ENCODE measurements at places on chromosomes 2 and 18.

GRCh38 chr2:134728163-134728562 lies 9.4 kb upstream of the TMEM163 start:
- DNase-seq: no peak

DNA sequence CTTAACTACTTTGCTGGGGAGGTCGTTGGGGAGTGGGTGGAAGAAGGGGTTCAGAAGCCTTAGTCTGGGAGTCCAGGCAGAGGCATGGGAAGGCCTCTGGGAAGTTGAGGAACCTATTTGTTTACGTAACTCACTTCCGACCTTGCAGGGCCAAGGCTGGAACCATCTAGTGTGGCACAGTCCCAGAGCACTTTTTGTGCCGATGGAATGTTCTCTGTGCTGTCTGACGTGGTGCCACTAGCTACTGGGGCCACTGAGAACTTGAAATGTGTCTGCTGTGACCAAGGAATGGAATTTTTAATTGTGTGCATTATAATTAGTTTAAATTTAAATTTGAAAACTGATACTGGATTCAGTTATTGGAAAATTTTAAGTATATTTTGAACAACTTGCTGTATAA lies 139.7 kb downstream of the FAM161A start:
- DNase-seq: no peak

DNA sequence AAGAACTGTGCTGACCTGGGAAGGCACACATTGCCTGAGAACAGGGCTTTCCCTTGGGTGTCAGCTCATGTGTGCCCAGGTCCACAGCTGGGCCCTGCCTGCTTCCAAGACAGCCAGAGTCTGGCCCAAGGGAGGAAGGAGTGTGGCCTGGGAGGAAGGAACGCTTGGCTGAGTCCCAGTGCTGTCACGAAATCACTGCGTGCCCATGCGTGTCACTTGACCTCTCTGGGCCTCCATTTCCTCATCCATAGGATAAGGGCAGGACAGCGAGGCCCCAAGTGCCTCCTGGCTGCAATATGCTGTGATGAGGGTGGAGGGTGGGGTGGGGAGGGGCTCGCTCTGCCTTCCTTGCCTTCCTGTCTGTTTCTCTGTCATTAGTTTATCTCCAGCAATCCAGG lies 642 bp upstream of the KCNK3 start:
- DNase-seq: no peak

DNA sequence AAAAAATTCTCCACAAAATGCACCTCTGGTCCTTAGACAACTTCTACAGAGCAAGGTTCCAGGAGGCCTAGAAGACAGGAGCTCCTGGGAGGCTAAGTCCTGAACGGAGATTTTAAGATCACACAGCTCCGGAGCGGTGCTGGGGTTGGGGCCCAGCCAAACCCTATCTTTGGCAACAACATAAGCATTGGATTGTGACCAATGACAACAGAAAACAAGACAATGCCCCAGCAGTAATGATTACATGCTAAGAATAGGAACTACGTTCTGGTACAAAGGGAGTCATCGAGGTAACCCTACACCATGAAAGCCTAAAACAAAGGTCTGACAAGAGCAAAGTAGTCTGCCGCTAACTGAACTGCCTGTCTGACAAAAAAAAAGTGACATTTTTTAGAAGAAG lies 171.2 kb downstream of the CMPK2 start:
- DNase-seq: no peak

DNA sequence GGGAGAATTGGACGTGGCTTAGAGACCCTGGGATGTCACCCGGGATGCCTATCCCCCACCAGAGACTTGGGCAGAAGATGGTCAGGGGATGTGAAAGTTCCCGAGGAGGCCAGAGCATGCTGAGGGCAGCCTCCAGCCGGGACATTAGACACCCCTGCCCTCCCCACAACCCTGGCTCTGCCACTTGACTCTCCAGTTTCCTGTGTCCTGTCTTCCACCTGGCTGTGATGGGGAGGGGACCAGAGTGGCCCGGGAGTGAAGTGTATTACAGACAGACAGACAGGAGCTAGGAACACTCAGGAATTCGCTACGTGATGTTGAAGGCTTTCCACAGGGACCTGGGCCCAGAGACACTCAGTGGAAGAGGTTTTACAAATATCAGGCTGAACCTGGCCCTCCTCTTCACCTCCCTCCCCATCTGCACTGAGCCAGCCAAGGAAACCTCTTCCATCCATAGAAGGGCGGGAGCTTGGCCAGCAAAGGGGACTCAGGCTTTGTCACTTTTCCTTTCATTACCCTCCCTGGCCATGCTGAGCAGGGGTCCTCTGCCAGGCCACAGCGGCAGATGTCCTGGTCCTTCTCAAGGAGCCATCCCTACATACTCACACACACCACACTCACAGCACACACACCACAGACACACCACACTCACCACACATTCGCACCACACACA lies 60.7 kb downstream of the SDC1 start:
- no peak for DNase-seq

DNA sequence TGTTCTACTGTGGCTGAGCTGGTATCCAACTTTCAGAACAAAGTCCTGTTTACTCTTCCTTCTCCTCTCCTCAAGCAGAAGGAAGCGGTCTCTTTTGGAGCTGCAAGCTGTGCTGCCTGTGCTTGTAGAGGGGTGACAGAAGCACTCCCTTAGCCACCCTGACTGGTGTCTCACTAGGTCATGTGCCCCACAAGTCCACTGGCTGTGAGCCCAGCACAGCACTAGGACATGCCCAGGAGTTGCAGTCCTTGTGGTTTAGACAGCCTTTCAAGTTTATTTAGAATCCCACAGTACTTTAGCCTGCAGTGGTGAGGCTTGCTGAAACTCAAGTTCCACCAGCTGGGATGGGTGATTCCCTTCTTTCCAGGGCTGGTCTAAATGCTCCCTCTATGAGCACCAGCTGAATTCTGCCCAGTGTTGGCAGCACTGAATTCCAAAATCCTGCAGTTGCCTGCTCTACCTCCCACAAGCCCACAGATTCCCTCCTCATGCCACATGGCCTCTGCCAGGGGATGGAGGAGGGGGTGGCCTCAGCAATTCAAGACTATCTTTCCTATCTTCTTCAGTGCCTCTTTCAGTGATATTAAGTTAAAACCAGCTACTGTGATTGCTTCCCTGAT lies 61.2 kb downstream of the CCDC85A start:
- no peak for DNase-seq

DNA sequence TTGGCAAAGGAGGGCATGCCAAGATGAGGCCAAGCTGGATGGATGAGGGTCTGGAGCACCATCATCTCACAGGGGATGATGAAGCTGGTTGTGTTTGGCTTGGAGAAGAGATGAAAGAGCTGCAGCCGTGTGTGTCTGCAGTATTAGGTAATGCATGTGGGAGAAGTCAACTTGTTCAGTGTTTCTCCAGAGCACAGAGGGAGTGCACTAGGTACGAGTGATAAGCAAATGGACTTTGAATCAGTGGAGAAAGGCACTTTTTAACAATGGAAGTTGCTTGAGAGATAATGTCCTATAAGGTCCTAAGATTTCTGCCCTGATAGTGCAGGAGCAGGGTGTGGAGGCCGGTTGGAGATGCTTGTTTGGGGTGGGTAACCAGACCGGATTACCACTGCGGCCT lies 36.0 kb downstream of the SLC14A2 start:
- no peak for DNase-seq

- DNase-seq: no peak
Observed at GRCh38 chr2:241496904-241497877, 11.2 kb downstream of the STK25 start.

DNA sequence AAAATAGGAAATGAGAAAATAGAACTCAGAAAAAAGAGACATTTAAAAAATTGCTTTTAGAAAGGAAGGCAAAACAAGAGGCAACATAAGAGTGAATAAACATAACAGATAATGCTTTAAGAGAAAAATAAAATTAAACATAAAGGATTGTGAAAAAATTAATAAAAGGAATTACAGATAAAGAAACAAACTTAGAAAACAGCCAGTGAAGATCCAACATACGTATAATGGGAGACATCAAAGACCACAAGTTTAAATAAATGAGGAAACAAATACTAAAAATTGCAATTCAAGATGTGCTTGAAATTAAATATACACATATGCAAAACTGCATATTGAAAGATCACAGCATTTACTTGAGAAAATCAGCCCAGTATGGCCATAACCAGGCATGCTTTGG lies 448.9 kb downstream of the NBAS start:
- no peak for DNase-seq

- DNase-seq: no peak
Observed at GRCh38 chr2:19899985-19900930, 1.5 kb downstream of the TTC32 start.

DNA sequence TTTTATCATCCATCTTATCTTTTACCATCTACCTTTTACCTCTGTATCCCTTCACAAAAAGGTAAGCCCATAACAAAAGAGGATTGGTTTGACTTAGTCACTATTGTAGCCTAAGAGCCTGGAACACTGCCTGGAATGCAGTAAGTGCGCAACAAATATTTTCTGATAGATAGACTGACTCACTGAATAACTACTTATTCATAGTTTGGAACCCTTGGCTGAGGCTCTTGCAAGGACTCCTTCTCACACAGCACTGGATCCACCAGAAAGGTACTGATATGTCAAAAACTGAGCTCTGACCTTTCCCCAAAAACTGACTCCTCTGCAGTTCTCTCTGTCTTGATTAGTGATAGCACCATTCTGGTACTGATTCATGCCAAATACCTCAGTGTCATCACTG lies 426.7 kb downstream of the SETBP1 start:
- no peak for DNase-seq

GRCh38 chr2:80438686-80439085 lies 134.1 kb upstream of the LRRTM1 start:
- no peak for DNase-seq

DNA sequence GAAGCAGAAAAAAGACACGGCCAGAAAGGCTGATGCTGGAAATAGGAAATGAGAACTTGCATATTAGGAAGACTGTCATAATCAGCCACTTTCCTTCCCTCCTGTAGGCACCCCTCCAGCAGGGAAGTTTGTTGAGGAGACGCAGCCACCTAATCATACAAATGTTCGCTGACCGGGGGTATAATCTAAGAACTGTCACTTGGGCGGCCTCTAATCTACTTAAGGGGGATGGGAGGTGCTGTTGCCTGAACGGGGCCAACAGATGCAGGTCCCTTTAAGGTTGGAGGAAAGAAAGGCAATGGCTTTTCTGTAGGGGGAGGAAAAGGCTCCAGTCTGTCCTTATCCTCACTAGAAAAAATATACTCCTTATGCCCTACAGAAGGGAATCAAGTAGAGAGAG lies 50.6 kb downstream of the DNAJC10 start:
- DNase-seq: no peak

DNA sequence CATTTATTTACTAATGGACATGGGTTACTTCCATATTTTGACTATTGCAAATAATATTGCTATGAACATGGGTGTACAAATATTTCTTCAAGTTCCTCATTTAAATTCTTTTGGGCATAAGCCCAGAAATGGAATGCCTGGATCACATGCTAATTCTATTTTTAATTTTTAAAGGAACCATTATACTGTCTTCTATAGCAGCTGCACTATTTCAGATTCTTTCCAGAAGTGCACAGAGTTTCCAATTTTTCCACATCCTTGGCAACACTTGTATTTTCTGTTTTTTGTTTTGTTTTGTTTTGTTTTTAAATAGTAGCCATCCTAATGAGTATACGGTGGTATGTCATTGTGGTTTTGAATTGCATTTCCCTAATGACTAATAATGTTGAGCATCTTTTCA lies 8.5 kb upstream of the RALBP1 start:
- no peak for DNase-seq

DNA sequence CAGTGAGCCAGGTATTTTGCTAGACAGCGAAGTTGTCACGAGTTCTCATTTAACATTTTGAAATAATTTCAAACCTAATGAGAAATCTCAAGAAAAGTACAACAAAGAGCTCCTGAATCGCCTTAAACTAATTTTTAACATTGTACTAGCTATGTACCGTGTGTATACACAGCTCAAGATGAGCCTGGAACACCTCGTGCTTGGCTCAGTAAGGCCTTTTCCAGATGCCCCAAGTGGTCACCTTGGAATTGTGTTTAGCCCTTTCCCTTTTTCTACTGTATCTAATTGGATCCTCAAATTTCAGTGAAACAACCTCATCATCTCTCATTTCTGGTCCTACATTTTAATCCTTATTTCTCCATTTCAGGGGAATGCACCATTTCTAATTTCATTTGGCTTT lies 7.2 kb downstream of the PTPN4 start:
- no peak for DNase-seq

DNA sequence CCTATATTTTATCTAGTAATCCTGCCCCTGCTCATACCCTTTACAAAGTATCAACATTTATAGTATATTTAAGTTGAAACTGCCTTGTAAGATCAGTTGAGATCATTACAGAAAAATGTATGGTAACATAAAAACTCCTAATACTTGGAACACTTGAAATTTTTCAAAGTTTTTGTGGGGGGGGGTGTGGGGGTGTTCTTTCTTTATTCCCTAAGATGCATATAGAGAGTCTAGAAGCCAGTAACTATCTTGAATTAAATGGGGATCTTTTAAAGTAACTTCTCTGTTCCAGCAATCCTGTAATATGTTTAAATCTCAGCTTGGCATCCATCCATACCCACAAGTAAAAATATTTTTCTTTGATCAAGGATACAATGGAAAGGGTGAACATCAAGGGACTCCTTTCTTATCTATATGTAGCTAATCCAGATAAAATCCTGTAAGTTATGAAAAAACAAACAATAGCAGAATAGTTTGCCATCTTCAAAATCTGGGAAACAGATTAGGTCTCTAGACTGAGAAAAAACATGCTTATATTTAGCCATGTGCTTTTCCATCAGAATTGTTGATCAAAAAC lies 455.3 kb downstream of the MEIS1 start:
- no peak for DNase-seq

- no peak for DNase-seq
Observed at GRCh38 chr18:45167631-45168280, 447.5 kb upstream of the SLC14A2 start.

DNA sequence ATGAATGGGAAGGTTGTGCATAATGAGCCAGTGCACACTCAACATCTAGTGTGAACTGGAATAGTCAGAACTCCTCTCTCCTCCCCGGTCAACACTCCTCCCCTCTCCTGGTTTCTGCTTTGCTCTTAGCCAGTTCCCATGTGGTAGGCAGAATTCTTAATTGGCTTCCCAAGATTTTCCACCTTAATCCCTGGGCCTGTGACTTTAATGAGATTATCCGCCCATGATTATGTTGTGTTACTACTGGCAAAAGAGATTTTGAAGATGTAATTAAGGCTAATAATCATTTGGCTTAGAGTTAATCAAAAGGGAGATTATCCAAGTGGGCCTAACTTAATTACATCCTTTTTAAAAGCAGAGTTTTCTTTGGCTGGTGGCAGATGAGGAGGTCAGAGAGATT lies 34.2 kb upstream of the REV1 start:
- no peak for DNase-seq

DNA sequence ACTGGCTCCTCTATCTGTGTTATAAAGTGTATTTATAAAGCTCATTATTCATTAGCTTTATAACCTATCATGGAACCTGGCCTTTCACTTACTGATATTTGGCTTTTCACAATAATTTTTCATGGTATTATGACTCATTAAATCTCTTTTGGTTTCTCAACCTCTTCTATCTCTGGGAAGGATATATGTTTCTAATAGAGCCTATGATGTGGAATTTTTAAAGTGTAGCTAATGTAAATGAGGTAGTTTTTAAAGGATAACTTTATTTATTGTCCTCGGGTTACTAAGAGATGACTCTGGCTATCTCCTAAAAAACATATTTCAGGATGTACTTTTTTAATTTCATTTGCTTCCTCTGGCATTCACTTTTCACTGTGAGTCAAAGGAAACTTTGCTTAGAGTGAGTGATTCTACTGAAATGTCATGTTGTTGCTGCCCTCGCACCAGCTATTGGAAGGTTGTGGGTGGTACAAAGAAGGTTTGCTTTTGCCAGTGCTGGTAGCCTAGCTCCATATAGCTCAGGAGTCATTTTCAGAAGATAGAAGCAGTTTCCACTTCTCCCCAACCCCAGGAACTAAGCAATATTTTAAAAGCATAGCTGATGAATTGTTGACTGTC lies 85.2 kb upstream of the RPE start:
- DNase-seq: no peak
